Lower leg skin (tissue), 4 donors: ENCODE measurements at places on chromosomes 5 and 9.

DNA sequence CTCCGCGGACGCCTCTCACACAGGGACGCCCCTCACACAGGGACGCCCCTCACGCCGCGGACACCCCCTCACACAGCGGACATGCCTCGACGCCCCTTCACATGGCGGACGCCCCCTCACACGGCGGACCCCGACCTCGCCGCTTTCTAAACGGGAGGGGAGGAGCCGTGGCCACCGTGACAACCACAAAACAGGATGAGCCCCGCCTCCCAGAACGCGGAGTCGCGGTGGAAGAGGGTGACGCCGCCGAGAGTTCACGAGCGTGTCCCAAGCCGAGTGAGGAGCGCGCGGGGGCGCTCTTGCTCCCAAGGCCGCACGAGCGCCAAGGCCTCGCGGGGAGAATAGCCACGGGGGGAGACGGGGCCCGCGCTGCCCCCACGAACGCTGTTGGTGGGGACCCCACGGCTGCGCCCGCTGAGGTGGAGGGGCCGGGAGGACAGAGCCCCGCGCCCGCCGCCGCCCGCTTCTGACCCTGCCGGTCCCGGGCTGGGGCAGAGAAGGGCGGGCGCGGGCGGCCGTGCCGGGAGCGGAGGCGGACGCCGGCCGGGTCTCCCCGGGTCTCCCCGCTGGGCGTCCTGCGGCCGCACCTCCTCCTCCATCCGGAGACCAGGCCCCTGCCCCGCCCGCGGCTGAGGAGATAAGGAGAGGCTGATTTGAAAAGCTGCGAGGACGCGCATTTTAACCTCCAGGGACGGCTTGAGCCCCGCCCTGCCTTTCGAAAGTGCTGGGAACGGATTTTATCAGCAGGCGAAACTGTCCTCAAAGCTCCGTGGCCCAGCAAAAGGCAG lies 3.9 kb upstream of the NKD2 start:
- DNase-seq, result no peak

- no peak for DNase-seq
These were observed 125.9 kb downstream of the LHFPL2 start for GRCh38 chr5:78522476-78523260.

GRCh38 chr5:65727491-65728156 lies 5.6 kb downstream of the NLN start:
- DNase-seq, result no peak

DNA sequence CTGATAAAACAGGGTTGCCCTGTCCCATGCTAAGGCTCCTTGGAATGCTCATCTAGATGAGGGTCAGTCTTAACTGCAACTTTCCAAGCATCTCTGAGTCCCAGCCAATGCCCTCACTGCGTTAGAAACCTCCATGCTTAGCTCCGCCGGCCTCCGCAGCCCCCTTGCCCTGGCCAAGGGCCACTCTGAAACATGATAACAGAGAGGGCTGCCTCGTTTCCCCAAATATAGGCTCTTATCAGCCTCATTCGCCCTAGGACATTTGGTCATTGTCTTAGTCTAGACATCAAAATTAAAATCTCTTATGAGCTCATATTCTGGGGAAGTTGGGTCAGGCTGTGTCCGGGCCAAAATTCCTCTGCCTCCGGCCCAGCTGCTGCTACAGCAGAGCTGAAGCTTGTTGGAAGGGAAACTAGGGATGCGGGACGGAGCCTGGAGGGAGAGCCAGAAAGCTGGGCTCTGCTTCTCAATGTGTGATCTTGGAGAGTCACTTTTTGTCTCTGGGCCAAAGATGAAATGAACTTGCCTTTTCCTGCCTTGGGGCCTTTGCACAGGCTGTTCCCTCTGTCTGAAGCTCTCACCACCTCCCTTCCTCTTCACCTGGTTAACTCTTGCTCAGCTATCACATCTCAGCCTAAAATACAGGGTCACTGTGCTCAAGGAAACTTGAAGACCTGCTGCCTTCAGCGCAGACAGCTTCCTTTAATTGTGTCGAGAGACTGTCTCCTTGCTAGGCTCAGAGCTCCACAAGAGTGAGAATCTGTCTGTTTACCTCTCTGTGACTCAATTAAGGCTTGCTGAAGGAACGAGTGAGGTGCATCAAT lies 191.3 kb downstream of the RGS3 start:
- no peak for DNase-seq

GRCh38 chr5:118554981-118555380 lies 433.4 kb downstream of the DTWD2 start:
- no peak for DNase-seq
